ENCODE measurements at places on chromosomes 3 and 15. TPM values are rescaled to one million over a fixed set of nuclear protein-coding genes. Genes with fewer than 3 reads are reported as not detected.

- no peak for ATAC-seq
These were observed 47.3 kb downstream of the IQSEC1 start for GRCh38 chr3:13025778-13026518.

The TRIM42 gene
- total RNA-seq, result 0.18 TPM

The ZNF774 gene
- 4.2 TPM for total RNA-seq

GRCh38 chr3:8619548-8619947, 25.1 kb downstream of the SSUH2 start:
- ATAC-seq, result no peak

DNA sequence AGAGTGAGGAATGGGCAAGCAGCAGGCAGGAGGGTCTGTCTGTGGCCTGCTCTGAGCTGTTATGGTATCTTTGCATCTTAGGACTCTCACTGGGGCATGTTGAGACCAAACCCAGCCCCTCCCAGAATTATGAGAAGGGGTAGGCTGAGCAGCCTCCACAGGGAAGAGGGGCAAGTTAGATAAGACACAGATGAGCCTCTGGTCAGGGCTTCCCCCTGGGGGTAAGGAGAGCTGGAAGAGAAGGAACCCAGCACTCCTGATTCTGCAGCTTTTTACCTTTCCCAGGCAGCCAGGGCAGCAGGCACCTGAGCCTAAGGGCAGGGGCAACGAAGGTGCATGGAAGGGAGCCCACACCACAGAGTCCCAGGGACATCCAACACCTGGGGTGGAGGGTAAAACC, 19.3 kb downstream of the DUOX1 start:
- no peak for ATAC-seq

- ATAC-seq, result peak; percentile 11
These were observed 3.1 kb upstream of the FOXB1 start for GRCh38 chr15:60000824-60001609.

The CYP1A2 gene
- total RNA-seq, result not detected
